ENCODE measurements at places on chromosomes 5 and 9. TPM values are rescaled to one million over a fixed set of nuclear protein-coding genes. Genes with fewer than 3 reads are reported as not detected.

Gene CDH18
- total RNA-seq = not detected

Gene GNA14
- total RNA-seq = 11.0 TPM

Gene EPB41L4A
- 27.5 TPM for total RNA-seq

Gene OR1J4
- total RNA-seq = not detected

Gene FOXD4L4
- total RNA-seq = not detected

Gene SLF1
- total RNA-seq = 19.9 TPM

Gene NREP
- 6.1 TPM for total RNA-seq

Gene CDHR2
- total RNA-seq = not detected
